ENCODE measurements at places on chromosomes 2 and 18.

DNA sequence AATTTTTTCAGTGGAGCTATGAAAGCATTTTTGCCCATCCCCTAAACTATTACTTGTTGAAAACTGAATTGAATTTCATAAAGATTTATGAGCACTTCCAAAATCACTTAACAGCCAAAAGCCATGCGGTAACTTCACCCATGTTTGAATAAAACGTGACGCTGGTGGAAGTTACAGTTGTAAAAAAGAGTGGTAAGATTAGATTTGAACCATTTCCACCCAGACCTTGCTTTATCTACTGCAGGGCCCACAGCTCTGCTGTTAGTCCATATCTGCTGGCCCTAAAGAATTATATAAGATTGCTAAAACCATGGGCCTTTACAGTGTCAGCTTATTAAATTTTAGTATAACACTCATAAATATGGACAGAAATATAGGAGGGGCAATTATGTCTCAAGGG is 15.5 kb upstream of the ITGA4 start:
- no peak for DNase-seq

- no peak for DNase-seq
These were observed 9.9 kb downstream of the OTX1 start for GRCh38 chr2:63060472-63060991.

DNA sequence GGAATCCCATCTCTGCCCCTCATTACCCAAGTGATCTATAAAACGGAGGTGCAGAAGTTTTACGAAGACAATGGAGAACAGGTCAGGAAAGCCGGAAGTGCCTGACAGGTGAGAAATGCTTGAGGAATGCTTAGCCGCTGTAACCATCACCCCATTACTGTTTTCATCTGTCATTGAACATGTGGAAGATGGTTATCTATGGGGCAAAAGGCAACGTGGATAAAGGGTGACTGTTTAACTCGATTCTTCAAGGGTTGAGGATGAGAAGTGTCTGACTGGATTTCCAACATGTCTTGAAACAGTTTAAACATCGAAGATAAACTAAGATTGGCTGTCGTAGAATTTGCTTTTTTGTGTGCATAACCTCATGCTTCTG is 17.3 kb downstream of the HK2 start:
- no peak for DNase-seq

- DNase-seq, result no peak
These were observed 167.9 kb upstream of the SPATS2L start for GRCh38 chr2:200138391-200139124.

- no peak for DNase-seq
These were observed 152.6 kb upstream of the TTC39C start for GRCh38 chr18:23861805-23862470.

GRCh38 chr2:197677056-197677455 is 1.7 kb upstream of the RFTN2 start:
- DNase-seq, result no peak

DNA sequence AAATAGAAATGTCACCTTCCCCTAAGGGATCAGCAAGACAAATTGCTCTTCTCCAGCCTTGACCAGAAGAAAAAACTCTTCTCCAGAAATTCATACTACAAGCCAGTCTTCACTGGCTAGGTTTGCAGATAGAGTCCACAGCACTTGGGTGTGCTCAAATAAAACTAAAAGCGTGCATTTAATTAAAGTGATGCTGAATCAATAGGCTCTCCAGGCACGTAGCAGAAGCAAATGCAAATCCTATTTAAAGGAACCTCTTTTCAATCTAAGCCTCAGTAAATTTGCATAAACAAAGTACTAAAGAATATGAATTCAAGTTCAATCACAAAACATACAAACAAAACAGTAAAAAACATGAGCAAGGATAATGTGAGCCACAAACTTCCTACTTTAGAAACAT is 744.4 kb upstream of the FANCL start:
- DNase-seq, result no peak

GRCh38 chr18:28875059-28875458 is 698.1 kb upstream of the CDH2 start:
- DNase-seq, result no peak

- DNase-seq, result no peak
These were observed 1919.8 kb downstream of the SUCLG1 start for GRCh38 chr2:82539280-82539621.

Data from stimulated activated CD4-positive, alpha-beta T cell treated with anti-CD3 and anti-CD28 coated beads, Interleukin-12 subunit alpha, Interleukin-12 subunit beta, amount 100 ng/mL, for 4 hours (primary cell).